ENCODE measurements at places on chromosomes 6 and 20. TPM values are rescaled to one million over a fixed set of nuclear protein-coding genes. Genes with fewer than 3 reads are reported as not detected.

The ASIP gene
- total RNA-seq: not detected

The DEFB124 gene
- not detected for total RNA-seq

GRCh38 chr20:38245753-38246152 lies 14.8 kb downstream of the KIAA1755 start:
- peak; percentile 91 for DNase-seq

GRCh38 chr6:33007831-33008400 lies 1.5 kb downstream of the HLA-DOA start:
- no peak for DNase-seq

Data from sigmoid colon (tissue), 7 donors.